NCI-H460 (cell line): ENCODE measurements at places on chromosomes 2 and 18.

DNA sequence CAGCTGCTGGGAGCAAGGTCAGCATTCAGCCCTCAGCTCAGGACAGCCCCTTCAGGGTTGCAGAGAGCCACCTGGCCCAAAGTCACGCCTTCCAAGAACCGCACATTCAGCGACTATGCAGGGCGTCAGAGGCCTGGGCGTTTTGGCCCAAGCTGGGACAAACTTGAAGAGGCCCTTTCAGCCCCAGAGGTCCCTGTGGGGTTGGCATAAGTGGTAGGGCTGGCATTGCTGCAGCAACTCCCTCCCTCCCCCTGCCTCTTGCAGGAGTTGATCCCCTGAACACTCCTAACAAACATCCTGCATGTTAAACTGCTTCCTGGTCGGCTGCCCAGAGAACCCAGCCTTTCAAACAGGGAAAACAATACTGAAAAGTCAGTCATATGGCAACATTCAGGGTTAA, 192.9 kb upstream of the SMAD2 start:
- no peak for DNase-seq

- no peak for DNase-seq
Observed at GRCh38 chr2:230306474-230306873, 20.5 kb upstream of the SP140L start.

DNA sequence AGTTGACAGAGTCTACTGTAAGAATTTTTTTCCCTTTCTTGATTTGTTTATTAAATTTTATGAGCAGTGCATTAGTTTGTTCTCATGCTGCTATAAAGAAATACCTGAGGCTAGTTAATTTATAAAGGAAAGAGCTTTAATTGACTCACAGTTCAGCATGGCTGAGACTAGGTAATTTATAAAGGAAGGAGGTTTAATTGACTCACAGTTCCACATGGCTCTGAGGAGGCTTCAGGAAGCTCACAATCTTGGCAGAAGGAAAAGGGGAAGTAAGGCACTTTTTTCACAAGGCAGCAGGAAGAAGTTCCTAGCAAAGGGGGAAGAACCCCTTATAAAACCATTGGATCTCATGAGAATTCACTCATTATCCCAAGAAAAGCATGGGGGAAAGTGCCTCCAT, 191.4 kb upstream of the VRK2 start:
- DNase-seq = no peak

- peak; percentile 79 for DNase-seq
Observed at GRCh38 chr18:31722369-31722957, 38.1 kb upstream of the B4GALT6 start.

DNA sequence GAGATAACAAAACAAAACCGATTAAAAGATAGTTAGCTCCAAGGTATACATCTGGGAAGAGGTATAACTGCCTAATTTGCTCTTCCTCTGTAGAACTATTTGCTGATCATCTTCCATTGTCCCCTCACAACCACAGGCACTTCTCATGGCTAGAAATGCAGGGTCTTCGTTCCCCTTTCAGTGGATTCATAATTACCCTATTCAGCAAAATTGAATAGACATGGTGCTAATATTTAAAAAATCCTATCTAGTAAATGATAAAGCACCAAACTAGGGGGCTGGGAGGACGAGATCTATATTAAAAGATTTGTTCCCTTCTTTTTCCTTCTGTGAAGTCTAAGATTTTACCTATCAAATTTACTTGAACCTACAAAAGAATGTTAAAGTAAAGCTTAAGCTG, 30.8 kb upstream of the ADAM17 start:
- no peak for DNase-seq
